Activated naive CD8-positive, alpha-beta T cell treated with anti-CD3 and anti-CD28 coated beads, Interleukin-2, amount 50 U/mL, for 24 hours (primary cell): ENCODE measurements at places on chromosomes 5 and 9.

DNA sequence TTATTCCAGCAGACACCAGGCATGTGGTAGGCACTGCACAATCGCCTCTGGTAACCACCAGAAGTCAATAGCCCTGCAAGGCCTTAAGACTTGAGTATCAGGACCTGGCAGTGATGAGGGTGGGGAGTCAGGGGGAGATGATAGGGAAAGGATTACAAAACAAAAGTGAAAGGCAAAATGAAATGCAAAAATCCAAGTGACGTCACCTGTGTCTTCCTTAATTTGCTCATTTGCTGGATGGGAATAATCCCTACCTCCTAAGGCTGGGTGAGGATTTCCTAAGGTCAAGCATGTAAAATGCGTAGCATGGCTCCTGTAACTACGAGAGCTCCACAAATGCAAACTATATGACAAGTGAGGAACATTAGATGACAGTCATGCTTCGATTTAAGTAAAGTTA lies 58.4 kb downstream of the FOXI1 start:
- no peaks in the 10 kb centered on the region for H3K4me1 ChIP-seq
- H3K36me3 ChIP-seq, result no peaks in the 10 kb centered on the region
- H3K4me3 ChIP-seq, result no peak overlapping the region
- no peaks in the 10 kb centered on the region for H3K27me3 ChIP-seq
- H3K27ac ChIP-seq, result no peak overlapping the region
- DNase-seq, result no peak

- H3K4me3 ChIP-seq, result no peak overlapping the region
- H3K4me1 ChIP-seq, result no peaks in the 10 kb centered on the region
- no peaks in the 10 kb centered on the region for H3K36me3 ChIP-seq
- H3K27ac ChIP-seq, result no peak overlapping the region
These were observed 20.7 kb downstream of the IFNE start for GRCh38 chr9:21461377-21461776.

DNA sequence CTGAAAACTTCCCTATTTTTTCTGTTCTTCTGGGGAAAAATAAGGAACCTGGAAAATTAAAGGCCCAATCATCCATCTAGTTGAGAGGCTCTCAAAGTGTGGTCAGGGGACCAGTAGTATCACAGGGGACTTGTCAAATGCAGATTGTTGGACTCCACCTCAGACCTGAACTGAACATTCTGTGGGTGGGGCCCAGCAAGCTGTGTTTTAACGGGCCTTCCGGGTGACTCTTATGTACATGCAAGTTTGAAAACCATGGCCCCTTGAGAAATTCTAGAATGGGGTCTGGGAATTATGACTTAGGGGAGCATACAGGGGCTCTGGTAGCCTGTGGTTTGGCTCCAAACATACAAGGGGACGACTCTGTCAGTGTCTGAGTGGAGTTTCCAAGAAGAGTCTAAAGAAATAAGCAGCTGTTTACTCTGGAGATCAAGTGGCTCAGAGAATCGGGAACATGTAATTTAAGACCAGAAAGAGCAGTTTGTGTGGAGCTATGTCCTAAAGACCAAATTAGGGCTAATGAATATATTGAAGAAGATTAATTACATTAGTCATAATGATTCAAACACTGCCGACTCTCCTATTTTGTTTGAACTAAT lies 177.4 kb downstream of the SLC28A3 start:
- H3K27me3 ChIP-seq, result peaks cover 18% of the 10 kb centered on the region
- no peak overlapping the region for H3K27ac ChIP-seq
- no peaks in the 10 kb centered on the region for H3K4me1 ChIP-seq
- no peaks in the 10 kb centered on the region for H3K36me3 ChIP-seq

DNA sequence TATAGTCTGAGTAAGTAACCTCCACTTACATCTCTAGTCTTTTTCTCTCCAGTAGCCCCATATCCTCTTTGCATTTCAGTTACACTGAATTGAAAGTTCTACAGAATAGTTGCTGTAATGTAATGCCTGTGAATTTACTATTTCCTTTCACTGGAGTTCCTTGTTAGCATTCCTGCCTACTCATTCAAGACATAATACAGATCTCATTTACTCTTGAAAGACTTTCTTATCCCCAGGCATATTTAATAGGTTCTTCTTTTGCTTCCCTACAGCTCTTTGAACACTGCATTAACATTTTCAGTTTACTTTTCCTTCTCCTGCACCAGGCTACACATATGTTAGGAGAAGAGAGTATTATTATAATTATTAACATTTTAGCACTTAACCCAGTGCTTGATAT lies 87.6 kb upstream of the OR13F1 start:
- DNase-seq, result no peak
- no peaks in the 10 kb centered on the region for H3K36me3 ChIP-seq
- no peak overlapping the region for H3K4me3 ChIP-seq
- H3K27ac ChIP-seq, result no peak overlapping the region
- no peaks in the 10 kb centered on the region for H3K27me3 ChIP-seq
